ENCODE measurements at places on chromosomes 2 and 18. TPM values are rescaled to one million over a fixed set of nuclear protein-coding genes. Genes with fewer than 3 reads are reported as not detected.

Gene C2orf72
- 7.6 TPM for total RNA-seq

Gene IL36G
- not detected for total RNA-seq

Gene TBR1
- total RNA-seq: under 0.01 TPM

Gene RPRD1A
- total RNA-seq: 37.1 TPM

Gene RAMP1
- total RNA-seq: not detected

Gene DRC1
- total RNA-seq: not detected

Gene SP9
- total RNA-seq: not detected

Gene B3GNT7
- 13.0 TPM for total RNA-seq

Gene SYT4
- total RNA-seq: not detected

Gene NYAP2
- not detected for total RNA-seq

Gene FAM237A
- total RNA-seq: not detected

Gene RAB27B
- under 0.01 TPM for total RNA-seq

Gene MPP4
- 0.22 TPM for total RNA-seq

Gene SLC4A3
- 0.26 TPM for total RNA-seq

Gene ALPG
- total RNA-seq: not detected

Gene TMEM200C
- total RNA-seq: not detected

Gene POU3F3
- total RNA-seq: not detected

Gene HOXD9
- total RNA-seq: 17.0 TPM

Gene REG1A
- not detected for total RNA-seq

Gene MLPH
- 3.3 TPM for total RNA-seq

Gene TCF4
- total RNA-seq: 471 TPM

Gene DNAH7
- total RNA-seq: under 0.01 TPM

Gene EVA1A
- total RNA-seq: 25.4 TPM

Gene ADCYAP1
- not detected for total RNA-seq

Gene NETO1
- not detected for total RNA-seq

Gene STRADB
- 17.9 TPM for total RNA-seq

Gene NRP2
- 309 TPM for total RNA-seq

Gene C2orf42
- 11.2 TPM for total RNA-seq

Gene RESP18
- not detected for total RNA-seq

Gene CABYR
- total RNA-seq: 1.0 TPM

Gene TTC31
- total RNA-seq: 8.3 TPM

Gene MRO
- total RNA-seq: not detected
